ENCODE measurements at places on chromosomes 6 and 20.

- no peak for DNase-seq
Measured at GRCh38 chr6:167529444-167530335, 204.8 kb downstream of the TTLL2 start.

- DNase-seq: peak; percentile 89
Measured at GRCh38 chr6:149934249-149935156, 7.3 kb upstream of the ULBP2 start.

GRCh38 chr6:90068264-90068663 is 174.0 kb downstream of the GJA10 start:
- no peak for DNase-seq

DNA sequence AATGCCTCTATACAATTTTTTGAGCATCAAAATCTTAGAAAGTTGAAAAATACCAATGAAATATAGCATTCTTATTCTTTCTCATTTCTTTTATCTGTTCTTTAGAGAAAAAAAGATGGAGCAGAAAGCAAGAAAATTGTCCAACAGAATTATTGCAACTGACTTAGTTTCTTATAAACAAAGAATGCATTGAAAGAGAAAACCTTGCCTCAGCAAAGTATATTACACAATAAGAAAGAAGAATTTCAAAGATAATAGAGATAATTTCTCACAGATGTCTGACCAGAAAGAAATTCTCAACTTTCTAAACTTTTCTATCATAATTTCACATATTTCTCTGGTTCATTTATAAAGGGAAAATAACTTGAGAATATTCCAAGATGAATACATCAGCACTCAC is 47.0 kb upstream of the PRND start:
- no peak for DNase-seq

GRCh38 chr6:4350567-4351519 is 215.5 kb upstream of the ECI2 start:
- DNase-seq: no peak

GRCh38 chr20:11844691-11845090 is 73.0 kb upstream of the BTBD3 start:
- no peak for DNase-seq

- no peak for DNase-seq
Measured at GRCh38 chr6:166079841-166080240, 87.8 kb downstream of the TBXT start.

DNA sequence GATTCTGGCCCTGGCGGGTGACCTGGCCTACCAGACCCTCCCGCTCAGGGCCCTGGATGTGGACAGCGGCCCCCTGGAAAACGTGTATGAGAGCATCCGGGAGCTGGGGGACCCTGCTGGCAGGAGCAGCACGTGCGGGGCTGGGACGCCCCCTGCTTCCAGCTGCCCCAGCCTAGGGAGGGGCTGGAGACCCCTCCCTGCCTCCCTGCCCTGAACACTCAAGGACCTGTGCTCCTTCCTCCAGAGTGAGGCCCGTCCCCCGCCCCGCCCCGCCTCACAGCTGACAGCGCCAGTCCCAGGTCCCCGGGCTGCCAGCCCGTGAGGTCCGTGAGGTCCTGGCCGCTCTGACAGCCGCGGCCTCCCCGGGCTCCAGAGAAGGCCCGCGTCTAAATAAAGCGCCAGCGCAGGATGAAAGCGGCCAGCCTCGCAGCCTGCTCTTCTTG is 868 bp upstream of the SLC2A4RG start:
- DNase-seq: no peak

- DNase-seq: no peak
Measured at GRCh38 chr6:163118941-163119340, 295.6 kb upstream of the QKI start.

DNA sequence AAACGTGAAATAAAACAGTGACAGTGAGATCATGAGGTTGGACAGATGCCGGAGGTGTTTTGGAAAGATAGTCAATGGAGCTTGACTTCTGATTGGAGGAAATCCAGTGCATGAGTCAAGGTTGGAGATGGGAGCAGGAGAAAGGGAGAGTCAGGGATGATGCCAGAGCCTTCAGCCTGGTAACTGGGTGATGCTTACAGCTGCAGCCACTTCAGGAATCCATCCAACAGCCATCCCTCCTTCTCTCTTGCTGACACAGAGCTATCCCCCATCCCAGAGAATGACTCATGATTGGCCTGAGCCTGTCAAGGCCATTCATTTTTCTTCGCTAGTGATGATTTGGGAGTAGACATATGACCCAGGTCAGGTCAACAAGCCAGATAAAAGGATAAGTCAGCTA is 112.8 kb downstream of the SAMD5 start:
- DNase-seq: no peak

DNA sequence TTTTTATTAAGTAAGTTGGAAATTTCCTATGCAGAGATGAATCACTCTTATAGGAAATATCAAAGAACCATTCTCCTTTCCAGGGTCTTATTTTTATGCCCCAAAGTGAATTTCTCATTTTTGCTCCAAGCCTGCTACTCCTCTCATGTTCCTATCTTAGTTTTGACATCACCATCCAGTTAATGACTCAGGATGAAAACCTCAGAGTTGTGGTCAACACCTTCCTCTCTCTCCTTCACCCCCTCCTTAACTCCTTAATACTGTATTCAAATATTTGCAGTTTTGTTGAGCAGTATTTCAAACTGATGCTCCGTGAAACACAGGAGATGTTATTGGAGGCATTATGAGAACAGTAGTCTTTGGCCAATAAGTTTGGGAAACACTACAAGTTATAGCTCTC is 64.1 kb downstream of the NRN1 start:
- no peak for DNase-seq

DNA sequence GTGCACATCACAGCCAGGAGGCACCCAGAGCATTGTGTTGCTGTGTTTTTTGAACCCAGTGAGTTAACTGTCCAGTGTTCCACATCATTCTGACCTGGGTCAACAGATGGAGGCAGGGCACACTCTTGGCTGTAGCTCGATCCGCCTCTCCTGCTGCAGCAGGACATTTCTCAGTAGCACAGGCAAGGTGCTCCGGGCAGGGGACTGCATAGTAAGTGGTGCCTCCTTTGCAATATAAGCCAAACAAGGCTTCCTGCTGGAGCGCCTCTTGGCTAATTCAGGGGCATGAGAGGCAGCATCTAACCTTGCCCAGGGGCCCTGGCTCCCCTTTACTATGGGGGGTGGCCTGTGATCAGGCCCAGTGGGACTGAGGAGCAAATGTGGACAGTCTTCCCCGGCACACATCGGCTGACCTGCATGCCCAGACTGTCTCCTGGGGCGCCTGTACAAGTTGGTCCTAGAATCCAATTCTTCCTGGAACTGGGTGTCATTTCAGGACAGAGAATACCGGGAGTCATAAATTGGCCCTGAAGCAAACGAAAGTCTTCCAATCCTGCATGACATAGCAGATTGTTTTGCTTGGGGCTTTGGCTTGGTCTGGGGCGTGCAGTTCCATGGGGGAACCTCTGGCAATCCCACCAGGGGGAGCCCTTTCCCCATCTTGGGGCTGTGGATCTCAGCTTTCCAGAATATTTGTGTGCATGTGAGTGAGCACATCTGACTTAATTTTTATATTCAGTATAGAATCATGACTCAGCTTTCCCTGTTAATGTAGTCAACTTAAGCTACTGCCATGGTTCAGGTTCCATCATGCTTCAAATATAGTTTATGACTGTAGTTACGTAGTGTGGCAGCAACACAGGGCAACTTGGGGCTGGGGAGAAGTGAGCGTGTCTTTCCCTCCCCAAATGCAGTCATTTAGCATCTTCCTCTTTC is 56.0 kb upstream of the DDR1 start:
- DNase-seq: peak; percentile 82

DNA sequence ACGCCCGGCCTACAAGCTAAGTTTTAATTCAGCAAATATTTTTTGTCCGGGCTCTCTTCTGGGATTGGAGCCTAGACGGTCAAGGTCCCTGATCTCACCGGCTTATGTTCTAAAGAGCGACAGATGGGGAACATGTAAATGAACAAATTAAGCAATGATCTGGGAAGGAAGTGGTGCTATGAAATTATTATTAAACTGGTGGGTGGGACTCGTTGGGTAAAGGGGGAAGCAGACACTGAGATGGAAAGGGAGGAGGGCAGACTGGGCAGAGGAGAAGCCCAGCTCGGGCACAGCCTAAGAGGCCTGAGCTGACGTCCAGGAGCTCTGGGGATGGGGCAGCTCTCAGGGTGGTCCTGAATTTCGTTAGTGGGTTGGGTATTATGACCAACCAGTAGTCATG is 81.8 kb upstream of the AGPAT4 start:
- no peak for DNase-seq

- no peak for DNase-seq
Measured at GRCh38 chr6:53258076-53258773, 90.5 kb downstream of the ELOVL5 start.

- no peak for DNase-seq
Measured at GRCh38 chr6:148445116-148445515, 102.5 kb downstream of the SASH1 start.

DNA sequence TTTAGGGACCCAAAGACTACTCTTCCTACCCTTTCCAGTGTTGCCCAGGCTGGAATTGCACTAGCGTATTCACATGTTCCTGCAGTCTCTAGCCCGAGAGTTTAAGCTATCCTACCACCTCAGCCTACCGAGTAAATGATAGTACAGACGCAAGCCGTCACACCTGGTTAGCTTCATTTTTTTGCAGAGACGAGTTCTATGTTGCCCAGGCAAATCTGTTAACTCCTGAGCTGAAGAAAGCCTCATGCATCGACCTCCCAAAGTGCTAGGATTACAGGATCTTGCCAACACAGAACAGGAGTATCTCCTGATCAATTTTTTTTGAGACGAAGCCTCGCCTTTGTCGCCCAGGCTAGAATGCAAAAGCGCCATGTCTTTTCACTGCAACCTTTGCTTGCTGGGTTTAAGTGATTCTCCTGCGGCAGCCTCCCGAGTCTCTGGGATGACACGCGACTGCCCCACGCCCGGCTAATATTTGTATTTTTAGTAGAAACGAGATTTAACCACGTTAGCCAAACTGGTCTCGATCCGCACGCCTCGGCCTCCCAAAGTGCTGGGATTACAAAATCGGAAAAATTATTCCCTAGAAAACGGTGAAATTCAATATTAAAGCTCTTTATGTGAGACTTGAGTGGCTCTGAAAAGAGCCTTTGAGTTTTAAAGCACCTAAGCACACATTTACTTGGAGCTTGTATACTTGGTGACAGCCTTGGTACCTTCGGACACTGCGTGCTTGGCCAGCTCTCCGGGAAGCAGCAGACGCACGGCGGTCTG is 128.5 kb downstream of the HFE start:
- DNase-seq: no peak

GRCh38 chr6:13466304-13467215 is 20.8 kb downstream of the GFOD1 start:
- DNase-seq: no peak

GRCh38 chr20:13739731-13740649 is 44.7 kb downstream of the ESF1 start:
- no peak for DNase-seq

DNA sequence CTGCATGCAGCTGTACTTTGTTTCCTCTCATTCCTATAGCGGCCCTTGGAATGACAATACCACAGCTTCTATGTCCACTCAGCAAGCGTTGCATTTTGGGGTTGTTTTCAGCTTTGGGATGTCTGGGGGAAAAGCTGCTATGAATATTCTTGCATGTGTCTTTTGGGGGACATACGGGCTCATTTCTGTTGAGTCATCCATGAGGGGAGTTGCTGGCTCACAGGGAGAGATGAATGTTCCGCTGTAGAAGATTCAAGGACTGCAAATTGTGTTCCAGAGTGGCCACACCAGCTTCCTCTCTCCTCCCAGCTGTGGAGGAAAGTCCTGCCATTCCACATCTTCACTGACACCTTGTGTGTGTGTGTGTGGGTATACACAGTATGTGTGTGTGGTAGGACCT is 43.3 kb downstream of the TGM2 start:
- DNase-seq: no peak

- no peak for DNase-seq
Measured at GRCh38 chr6:4803343-4803744, 27.1 kb downstream of the CDYL start.

- DNase-seq: no peak
Measured at GRCh38 chr20:10061641-10062040, 26.9 kb downstream of the ANKEF1 start.

GRCh38 chr6:14270925-14271788 is 153.6 kb downstream of the CD83 start:
- DNase-seq: no peak

GRCh38 chr20:51366155-51366886 is 176.2 kb downstream of the NFATC2 start:
- peak; percentile 42 for DNase-seq

GRCh38 chr20:58088625-58089024 is 139.8 kb downstream of the ANKRD60 start:
- DNase-seq: no peak

- no peak for DNase-seq
Measured at GRCh38 chr20:10855778-10856177, 182.0 kb upstream of the JAG1 start.

GRCh38 chr20:51440589-51440988 is 101.9 kb downstream of the NFATC2 start:
- DNase-seq: no peak

GRCh38 chr6:43491750-43492661 is 14.6 kb downstream of the TJAP1 start:
- DNase-seq: peak; percentile 56

DNA sequence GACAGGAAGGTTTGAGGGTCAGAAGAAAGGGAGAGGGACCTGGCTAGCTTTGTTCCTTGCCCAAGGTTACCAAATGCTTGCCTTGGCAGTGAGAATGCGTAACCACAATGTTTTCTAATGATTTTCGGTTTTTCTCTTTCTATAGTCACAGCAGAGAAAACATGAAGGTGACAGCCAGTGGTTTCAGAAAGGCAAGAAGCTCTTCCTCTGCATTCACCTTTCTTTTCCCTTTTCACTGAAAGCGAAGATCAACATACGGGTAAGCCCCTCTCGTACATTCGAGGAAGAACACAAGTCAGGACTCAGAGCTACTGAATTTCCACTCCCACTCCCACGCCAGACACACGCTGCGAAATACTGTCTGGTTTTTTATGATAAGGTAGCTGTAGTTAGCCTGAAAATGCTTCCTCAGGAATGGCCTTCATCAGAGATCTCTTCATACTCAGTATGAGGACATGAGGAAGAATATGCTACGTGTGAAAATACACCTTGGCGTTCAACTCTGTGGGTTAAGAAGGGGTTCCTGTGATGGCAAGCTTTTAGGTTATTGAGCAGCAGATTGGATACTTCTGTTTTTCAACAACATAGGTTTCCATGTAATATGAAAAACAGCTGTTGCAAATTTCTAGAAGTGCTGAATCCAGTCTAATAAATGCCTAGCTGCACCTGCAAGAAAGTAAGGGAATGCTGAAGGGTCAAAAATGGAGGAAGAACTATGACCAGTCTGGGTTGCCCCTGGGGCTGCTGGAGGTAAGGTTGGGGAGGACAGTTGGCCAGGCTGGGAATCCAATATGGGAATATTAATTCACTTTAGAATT is 7.4 kb upstream of the CD83 start:
- no peak for DNase-seq
